Activated CD8-positive, alpha-beta memory T cell treated with anti-CD3 and anti-CD28 coated beads, Interleukin-2, amount 10 ng/mL, durations not matched to agents 7 days and 5 days (primary cell): ENCODE measurements at places on chromosomes 12 and 14. TPM values are rescaled to one million over a fixed set of nuclear protein-coding genes. Genes with fewer than 3 reads are reported as not detected.

- no peak for DNase-seq
- H3K36me3 ChIP-seq = no peaks in the 10 kb centered on the region
- peaks cover 20% of the 10 kb centered on the region for H3K27me3 ChIP-seq
- H3K4me1 ChIP-seq = no peaks in the 10 kb centered on the region
- no peak overlapping the region for H3K27ac ChIP-seq
- H3K4me3 ChIP-seq = no peak overlapping the region
Observed at GRCh38 chr14:56094076-56094475, 24.1 kb upstream of the PELI2 start.

Gene GLIPR1
- total RNA-seq = 55.3 TPM

Gene PZP
- total RNA-seq = not detected

Gene PLBD1
- not detected for total RNA-seq

Gene RND1
- total RNA-seq = 2.7 TPM

Gene RNASE1
- total RNA-seq = not detected

DNA sequence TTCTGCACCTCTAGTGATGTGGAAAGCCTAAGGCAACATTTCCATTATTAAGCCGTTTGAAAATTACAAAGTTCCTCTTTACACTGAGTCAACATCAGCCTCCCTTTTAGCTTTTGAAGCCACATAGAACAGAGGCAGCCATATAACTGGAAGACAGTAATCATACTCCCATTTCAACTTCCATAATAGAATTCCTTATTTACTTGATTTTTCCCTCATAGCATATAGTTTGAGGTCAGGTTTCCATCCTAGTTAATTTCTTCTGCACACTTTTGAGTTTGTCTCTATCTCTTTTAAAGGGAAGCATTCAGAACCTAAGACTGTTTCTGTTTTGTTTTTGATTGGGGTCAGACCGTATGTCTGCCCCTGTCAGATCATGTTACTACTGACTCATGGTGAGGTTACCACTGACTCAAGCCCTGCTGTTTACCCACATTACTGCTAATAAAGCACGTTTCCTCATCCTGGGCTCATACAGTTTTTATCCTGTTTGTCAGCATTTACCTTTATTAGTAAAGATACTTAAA, 161.0 kb downstream of the SLC38A4 start:
- DNase-seq = peak; percentile 60
- peaks cover 6% of the 10 kb centered on the region for H3K36me3 ChIP-seq
- peaks cover 41% of the 10 kb centered on the region for H3K4me1 ChIP-seq
- H3K27me3 ChIP-seq = no peaks in the 10 kb centered on the region
- peak overlapping the region; percentile 55 for H3K4me3 ChIP-seq

- H3K27me3 ChIP-seq = no peaks in the 10 kb centered on the region
- DNase-seq = no peak
- no peaks in the 10 kb centered on the region for H3K4me1 ChIP-seq
- H3K27ac ChIP-seq = no peak overlapping the region
- no peak overlapping the region for H3K4me3 ChIP-seq
- H3K36me3 ChIP-seq = no peaks in the 10 kb centered on the region
Observed at GRCh38 chr12:33529810-33530209, 90.2 kb upstream of the SYT10 start.

DNA sequence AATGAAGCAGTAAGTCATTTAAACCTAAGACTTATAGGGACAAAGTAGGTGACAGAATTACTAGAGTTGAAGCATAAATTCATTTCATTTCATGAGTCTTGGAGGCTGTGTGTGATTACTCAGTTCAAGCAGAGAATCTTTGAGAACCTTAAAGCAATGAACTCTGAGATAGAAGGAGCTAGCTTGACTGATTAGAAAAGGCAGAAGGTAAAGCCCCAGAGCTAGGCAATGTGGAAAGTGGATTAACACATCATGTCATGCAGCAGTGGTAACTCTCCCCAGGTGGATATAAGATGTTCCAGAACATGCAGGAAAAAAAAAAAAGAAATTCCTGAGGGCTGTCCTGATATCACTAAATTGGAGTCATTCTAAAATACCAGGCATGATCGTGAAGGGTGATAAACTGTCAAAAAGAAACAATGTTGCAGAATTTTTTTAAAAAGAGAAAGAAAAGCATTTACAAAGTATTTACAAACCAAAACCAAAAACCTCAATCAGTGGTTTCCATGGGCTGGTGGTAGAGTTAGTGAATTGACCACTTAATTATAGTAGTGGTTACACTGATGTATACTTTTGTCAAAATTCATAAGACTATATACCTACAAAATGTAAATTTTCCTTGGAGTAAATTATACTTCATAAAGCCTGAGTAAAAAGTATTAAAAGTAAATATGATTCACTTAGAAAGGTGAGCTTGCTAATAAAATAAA, 12.7 kb upstream of the SLC16A7 start:
- H3K4me3 ChIP-seq = no peak overlapping the region
- no peak overlapping the region for H3K27ac ChIP-seq
- H3K36me3 ChIP-seq = peaks cover 3% of the 10 kb centered on the region
- H3K27me3 ChIP-seq = no peaks in the 10 kb centered on the region
- peaks cover 20% of the 10 kb centered on the region for H3K4me1 ChIP-seq
- DNase-seq = no peak

DNA sequence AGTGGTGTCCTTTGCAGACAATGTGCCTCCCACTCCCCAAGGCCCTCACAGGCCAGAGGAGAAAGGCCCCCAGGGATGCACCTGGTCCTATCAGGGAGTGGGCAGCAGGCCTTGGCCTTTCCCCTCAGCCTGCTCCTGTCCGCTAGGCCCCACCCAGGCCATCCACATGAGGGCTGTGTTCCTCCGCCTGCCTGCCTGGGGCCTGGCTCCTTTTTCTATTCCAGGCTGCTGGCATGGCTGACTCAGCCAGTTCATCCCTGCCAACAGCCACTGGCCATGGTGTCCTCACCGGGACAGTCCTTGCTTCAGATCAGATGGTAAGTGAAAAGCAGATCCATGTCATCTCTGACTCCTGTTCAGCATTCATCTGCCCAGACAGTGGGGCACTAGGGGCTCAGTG, 13.4 kb downstream of the ISM2 start:
- DNase-seq = no peak
- no peak overlapping the region for H3K27ac ChIP-seq
- no peaks in the 10 kb centered on the region for H3K27me3 ChIP-seq
- H3K36me3 ChIP-seq = no peaks in the 10 kb centered on the region
- no peaks in the 10 kb centered on the region for H3K4me1 ChIP-seq
- no peak overlapping the region for H3K4me3 ChIP-seq

DNA sequence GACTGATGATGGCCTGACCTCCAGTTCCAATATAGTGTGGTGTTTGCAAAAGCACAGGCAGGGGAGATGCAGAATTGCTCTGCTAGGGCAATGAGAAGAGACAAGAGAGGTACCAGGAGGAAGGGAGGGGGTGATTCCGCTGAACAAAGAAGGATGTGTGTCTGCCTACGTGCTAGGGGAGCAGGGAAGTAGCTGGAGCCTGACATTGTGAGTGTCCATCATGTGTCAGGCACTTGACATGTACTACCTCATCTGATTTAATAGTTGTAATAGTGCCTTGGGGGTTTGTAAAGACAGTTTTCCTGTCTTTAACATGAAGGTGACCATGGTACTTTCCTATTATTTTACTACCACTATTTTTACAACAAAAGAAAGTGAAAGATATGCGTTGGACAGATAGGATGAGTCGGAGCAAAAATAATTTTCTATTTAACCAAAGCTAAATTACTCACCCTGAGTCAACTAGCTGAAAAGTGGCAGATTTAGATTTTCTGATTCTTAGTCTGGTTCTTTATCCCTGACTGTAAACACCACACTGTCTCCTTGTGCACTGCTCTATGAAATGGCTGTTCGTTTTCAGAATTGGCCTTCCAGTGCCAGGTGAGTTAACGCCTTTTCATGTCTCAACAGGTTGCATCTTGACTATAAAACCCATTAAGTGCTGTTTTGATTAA, 33.7 kb upstream of the TEAD4 start:
- no peaks in the 10 kb centered on the region for H3K27me3 ChIP-seq
- H3K4me1 ChIP-seq = peaks cover 6% of the 10 kb centered on the region
- no peak overlapping the region for H3K27ac ChIP-seq

Gene CCDC175
- not detected for total RNA-seq

DNA sequence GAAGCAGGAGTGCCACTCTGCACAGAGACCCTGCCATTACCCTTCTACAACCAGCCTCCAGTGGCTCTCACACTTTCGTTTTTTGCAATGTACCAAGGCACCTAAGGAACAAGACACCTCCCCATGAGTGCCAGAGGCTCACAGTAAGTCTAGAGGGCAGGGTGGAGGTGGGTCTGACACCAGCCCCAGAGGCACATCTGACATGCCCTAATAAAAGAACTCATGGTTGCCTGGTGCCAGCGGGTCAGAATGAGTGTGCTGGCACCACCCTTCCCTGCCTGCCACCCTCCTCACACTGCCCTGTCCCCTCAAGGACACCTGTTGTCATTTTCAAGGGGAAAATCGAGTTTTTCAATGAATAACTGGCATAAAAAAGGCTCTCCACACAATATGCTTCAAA, 161.2 kb downstream of the FOXN3 start:
- H3K27me3 ChIP-seq = no peaks in the 10 kb centered on the region
- peaks cover 4% of the 10 kb centered on the region for H3K4me1 ChIP-seq
- DNase-seq = no peak
- H3K36me3 ChIP-seq = peaks cover 23% of the 10 kb centered on the region
- no peak overlapping the region for H3K4me3 ChIP-seq
- no peak overlapping the region for H3K27ac ChIP-seq

Gene PTPRB
- not detected for total RNA-seq

DNA sequence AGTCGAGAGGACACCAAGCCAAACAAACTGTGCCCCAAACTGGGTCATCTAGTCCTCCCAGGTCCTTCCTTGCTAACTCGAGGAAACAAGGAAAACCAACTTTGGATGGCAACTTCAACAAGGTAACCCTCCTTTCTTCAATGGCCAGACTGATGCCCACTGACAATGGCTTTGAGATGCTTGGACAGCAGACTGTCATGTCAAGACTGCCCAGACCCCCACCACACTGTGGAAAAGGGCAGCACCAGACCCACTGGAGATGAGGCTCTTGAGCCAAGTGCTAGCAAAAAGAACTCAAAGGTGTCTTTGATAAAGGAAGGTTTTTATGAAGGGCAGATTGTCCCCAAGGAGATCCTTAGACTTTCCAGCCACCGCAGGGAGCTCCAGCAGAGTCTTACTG, 9.0 kb upstream of the CDH24 start:
- peaks cover 54% of the 10 kb centered on the region for H3K36me3 ChIP-seq
- no peak overlapping the region for H3K27ac ChIP-seq
- H3K27me3 ChIP-seq = no peaks in the 10 kb centered on the region

Gene NANOG
- total RNA-seq = not detected

DNA sequence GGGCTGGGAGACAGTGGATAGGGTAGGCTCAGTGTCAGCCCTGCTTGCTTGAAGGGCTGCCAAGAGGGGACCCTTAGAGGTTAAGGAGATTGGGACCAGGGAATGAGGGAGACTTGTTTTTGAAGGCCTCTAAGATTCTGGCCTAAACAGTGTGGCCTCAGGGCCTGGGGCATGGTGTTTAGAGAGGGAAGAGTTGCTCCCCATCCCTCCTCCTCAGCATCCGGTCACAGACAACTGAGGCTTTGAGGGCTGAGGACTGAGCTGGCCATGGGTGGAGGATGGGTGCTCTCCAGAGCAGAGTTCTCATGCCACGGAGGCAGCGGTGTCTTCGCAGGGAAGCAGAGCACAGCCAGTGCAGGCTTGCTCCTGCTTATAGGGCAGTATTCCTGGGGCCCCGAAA, 49.4 kb downstream of the KRT80 start:
- H3K27ac ChIP-seq = no peak overlapping the region
- no peaks in the 10 kb centered on the region for H3K4me1 ChIP-seq
- no peaks in the 10 kb centered on the region for H3K36me3 ChIP-seq

Gene MEG3
- not detected for total RNA-seq

- H3K27me3 ChIP-seq = no peaks in the 10 kb centered on the region
- peak within 1 kb of the TSS; percentile 98 for H3K27ac ChIP-seq
- peak; percentile 94 for DNase-seq
- peak within 1 kb of the TSS; percentile 92 for H3K4me3 ChIP-seq
- peaks cover 44% of the 10 kb centered on the region for H3K4me1 ChIP-seq
Observed at GRCh38 chr12:56751712-56752598, at the start of gene PRIM1. TSS of gene PRIM1 (minus strand) at chr12:56752323. CDS start at chr12:56752298, 25 bp downstream.

- no peaks in the 10 kb centered on the region for H3K27me3 ChIP-seq
- no peaks in the 10 kb centered on the region for H3K4me1 ChIP-seq
- no peaks in the 10 kb centered on the region for H3K36me3 ChIP-seq
- H3K27ac ChIP-seq = no peak overlapping the region
- no peak overlapping the region for H3K4me3 ChIP-seq
Observed at GRCh38 chr12:87160848-87161601, 868.2 kb downstream of the C12orf50 start.

Gene KCNJ8
- total RNA-seq = not detected

- peaks cover 3% of the 10 kb centered on the region for H3K4me1 ChIP-seq
- no peak overlapping the region for H3K4me3 ChIP-seq
- H3K36me3 ChIP-seq = peaks cover 4% of the 10 kb centered on the region
- no peak for DNase-seq
- no peak overlapping the region for H3K27ac ChIP-seq
- H3K27me3 ChIP-seq = no peaks in the 10 kb centered on the region
Observed at GRCh38 chr12:44582521-44582920, 293.6 kb downstream of the NELL2 start.

DNA sequence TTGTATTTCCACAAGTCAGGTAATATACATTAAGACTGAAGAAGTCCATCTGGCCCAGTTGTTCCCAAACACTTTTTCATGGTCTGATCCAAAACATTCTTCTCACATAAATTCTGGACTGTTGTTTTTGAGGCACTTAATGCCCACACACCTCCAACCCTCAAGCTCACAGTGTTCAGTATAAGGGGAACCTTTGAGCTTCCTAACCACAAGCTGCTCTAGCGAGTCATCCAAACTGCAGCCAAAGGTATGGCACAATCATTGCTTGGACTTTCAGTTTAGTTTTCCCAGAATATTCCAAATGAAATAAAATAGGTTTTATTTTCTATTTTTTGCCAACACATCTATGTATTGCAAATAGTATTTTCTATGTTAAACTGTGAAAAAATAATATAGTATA, 103.0 kb downstream of the PUS7L start:
- H3K27me3 ChIP-seq = no peaks in the 10 kb centered on the region
- H3K36me3 ChIP-seq = no peaks in the 10 kb centered on the region
- H3K27ac ChIP-seq = no peak overlapping the region
- H3K4me1 ChIP-seq = no peaks in the 10 kb centered on the region
- no peak overlapping the region for H3K4me3 ChIP-seq

DNA sequence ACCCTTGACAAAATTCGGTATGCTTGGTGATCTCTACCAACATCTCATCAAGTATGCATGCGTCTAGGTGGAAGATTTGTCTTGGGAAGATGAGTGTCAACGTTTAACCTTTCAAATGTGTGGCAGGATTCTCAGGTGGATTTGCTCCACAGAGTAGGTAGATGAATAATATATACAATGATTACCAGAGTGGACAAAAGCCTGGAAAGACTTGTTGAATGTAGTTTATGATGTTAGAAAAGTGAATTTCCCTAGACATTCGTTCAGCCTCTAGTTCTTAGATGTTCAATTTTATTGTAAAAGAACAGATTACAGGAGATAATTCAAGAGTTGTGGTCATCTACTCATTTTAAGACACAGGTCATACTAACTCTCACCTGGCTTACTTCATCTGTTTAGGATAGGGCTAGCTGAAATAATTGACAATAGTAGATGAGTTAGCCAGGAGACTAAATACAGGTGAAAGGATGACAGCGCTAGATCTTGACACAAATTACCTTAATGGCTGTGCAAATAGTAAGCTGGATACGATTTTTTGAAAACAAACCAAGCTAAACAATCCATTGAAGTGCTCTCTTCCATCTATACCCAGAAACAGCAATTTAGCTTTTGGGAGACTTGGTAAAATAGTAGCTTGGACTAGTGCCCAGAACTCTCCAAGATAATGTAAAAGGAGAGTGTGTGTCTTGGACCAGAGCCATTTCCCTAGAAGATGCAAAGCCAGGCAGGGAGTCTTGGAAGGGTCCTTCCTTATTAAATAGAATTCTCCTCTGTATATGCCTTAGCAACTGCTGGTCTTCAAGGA, 168.0 kb downstream of the DACT1 start:
- peaks cover 11% of the 10 kb centered on the region for H3K27me3 ChIP-seq
- no peak overlapping the region for H3K4me3 ChIP-seq
- DNase-seq = no peak
- no peaks in the 10 kb centered on the region for H3K4me1 ChIP-seq
- H3K27ac ChIP-seq = no peak overlapping the region

Gene MYO1A
- 1.5 TPM for total RNA-seq
